ENCODE measurements at places on chromosomes 3 and 15.

DNA sequence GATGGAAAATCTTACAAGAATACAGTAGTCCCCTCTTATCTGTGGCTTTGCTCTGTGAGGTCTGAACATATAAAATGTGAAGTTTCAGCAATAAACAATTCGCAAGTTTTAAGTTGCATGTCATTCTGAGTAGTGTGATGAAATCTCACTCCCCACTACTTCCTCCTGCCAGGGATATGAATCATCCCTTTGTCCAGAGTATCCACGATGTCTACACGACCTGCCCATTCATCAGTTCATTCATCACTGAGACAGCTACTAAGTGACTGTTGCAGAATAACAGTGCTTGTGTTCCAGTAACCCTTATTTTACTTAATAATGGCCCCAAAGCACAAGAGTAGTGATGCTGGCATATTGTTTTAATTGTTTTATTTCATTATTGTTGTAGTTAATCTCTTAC is 489.2 kb upstream of the UBE2E2 start:
- DNase-seq = no peak

DNA sequence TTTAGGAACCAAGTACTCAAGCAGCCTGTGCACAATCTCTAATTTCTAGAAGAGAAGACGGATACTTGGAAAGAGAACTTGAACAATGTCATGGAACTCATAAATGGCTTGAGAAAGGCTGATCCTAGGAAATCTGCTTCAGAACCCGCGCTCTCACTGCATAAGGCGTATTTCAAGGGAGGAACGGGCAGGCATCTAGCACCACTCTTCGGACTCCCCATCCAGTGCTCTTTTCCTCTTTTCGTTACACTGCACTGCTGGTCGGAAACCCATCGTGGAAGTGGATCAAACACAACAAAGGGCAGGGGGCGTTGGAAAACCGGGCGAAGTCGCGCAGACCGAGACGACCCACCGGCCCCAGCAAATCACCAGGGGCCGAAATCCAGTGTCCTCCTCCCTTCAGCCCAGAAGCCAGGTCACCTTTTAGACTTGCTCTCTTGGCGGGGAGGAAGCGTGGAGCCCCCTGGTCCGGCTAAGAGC is 539 bp upstream of the TLNRD1 start:
- DNase-seq = no peak

DNA sequence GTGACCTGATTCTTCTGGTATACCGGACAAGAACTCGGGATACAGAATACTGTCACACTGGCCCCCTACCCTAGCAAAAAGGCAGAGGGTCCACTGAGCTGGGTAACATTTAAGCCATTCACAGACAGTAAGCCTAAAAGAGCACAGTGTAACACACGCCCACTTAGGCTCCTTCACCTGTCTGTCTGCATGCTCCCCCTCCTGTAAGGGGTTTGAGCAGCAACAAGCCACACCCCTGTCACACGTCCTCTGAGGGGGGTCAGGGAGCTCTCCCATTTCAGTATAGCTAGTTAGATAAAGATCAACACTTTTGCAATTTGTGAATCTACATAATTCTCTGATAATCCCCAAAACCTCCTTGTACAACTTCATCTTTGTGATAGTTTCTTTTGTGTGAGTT is 586.3 kb upstream of the LMCD1 start:
- no peak for DNase-seq

GRCh38 chr3:7144697-7145308 is 283.9 kb downstream of the GRM7 start:
- DNase-seq = no peak

DNA sequence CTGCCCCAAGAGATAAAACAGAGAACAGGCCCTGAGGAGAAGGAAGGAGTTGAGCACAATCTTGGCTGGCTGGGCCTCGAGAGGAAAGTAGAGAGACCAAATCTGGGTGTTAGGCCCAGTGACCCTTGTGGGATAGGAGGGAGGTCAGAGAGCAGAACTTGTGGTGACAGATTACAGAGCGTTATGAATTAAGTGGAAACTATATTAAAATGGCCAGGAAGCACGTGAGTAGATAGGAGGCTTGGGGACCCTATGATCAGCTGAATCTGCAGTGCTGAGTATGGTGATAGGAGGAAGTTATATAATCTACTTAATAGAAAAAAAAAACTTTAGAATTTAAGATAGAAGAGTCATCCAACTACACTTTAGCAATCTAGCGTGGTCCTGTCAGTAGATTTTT is 30.0 kb downstream of the ST6GAL1 start:
- no peak for DNase-seq

GRCh38 chr3:132592216-132592615 is 4.9 kb upstream of the ACKR4 start:
- no peak for DNase-seq

- DNase-seq = no peak
Observed at GRCh38 chr3:161108840-161109239, 3.7 kb upstream of the B3GALNT1 start.

DNA sequence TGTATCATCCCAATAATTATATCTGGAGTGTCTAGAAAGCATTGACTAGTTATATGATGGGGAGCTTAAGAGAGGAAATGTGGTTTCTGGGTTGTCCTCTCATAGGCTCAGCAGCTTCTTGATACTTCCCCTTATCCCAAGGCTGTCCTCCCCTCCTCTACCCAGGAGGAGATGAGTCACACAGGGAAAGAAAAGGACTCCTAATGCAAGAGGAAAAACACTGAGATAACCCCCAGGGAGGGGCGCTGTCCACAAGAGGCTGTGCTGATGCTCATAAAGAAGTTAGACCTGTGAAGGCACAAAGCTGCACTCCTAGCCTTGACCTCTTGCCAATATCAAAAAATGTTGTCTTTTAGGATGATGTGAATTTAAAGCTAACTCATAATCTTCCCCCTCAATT is 28.8 kb upstream of the GYG1 start:
- no peak for DNase-seq

- no peak for DNase-seq
Observed at GRCh38 chr15:88242586-88243555, 13.7 kb downstream of the NTRK3 start.

GRCh38 chr15:67506775-67507747 is 13.9 kb upstream of the C15orf61 start:
- no peak for DNase-seq

- DNase-seq = no peak
Observed at GRCh38 chr15:62742409-62743171, 300.0 kb upstream of the TPM1 start.

DNA sequence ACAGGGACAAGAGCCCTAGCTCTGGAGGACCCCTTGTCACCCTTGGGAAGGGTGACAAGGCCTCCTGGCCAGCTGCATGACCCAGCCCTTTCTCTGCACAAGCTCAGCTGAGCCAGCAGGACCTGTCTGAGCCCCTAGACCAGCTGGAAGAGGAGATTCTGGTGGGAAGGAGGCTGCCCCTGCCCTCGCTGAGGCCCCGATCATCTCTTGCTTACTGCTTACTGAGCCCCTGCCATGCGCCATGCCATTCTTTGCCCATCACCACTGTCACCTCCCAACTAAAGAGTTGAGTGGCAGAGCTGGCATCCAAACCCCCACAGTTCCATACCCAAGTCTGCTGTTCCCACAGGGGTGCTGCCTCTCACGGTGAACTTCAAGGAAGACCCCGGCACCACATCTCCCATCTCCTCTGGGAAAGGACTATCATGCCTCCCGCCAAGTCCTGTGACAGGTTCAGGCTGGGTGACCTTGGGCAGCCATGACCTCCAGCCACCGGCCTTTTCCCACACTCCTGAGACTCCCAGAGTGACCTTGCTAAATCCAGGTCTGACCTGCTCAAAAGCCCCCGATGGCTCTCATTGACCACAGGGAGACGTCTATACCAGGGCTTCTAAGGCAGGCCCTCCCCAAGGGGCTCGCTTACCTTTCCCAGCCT is 34.0 kb downstream of the ACSBG1 start:
- DNase-seq = no peak

DNA sequence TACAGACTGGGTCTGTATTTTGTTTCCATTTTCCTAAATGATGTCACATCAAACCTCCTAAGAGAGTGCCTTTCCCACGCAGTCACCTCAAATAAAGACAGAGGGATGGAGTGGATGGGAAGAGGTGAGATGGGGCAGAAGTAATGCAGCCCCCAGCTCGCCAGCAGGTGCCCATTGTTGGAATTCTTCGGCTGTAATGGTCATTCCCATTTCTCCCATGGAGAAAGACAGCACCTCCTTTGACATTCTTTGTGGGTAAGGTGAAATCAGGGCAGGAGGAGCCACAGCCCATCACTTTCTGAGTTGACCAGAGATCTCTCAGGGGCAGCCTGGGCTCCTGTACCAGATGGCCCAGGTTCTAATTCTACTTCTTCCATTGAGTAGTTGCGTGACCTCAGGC is 84.4 kb upstream of the NR2F2 start:
- no peak for DNase-seq

GRCh38 chr3:51621091-51621892 is 49.8 kb upstream of the TEX264 start:
- no peak for DNase-seq

GRCh38 chr3:11096266-11097139 is 57.8 kb upstream of the HRH1 start:
- DNase-seq = no peak

GRCh38 chr15:90936823-90937222 is 1.7 kb downstream of the UNC45A start:
- no peak for DNase-seq

DNA sequence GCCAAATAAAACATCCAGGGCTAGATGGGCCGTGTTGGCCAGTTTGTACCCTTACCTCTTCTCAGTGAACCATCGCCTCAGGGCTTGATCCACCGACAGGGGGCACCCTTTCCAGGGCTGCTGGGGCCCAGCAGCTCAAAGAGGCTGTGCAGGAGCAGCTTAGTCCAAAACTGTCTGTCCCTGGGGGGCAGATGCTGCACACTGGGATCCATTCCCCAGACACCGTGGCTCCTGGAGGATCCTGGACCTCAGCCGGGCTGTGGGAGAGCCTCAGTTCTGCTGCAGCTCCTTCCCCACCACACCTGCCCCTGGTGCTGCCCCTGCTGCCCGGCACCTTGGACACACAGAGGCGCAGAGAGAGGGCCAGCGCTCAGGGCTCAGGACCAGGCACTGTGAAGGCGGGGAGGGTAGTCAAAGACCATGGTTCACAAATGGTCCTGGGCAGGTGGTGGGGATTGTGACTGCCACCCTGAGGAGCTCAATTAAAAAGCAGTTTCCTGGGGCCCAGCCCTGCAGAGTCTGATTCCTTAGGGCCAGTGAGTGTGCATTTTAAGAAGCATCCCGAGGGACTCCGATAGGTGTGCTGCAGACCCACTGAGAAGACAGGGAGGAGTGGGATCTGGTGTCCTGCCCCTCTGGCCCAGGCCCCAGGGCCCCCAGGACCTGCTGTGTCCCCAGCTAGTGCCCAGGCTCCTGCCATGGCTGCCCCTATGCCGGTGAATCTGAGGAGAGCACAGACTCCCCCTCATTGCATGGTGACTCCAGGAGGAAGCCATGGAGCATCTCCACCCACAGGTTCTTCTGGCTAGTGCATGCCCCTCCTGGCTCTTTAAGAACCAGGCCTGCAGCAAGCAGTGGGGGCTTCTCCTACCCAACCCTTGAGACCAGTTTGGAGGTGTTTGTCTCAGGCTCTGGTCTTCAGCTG is 86.5 kb upstream of the PRR20G start:
- DNase-seq = no peak

DNA sequence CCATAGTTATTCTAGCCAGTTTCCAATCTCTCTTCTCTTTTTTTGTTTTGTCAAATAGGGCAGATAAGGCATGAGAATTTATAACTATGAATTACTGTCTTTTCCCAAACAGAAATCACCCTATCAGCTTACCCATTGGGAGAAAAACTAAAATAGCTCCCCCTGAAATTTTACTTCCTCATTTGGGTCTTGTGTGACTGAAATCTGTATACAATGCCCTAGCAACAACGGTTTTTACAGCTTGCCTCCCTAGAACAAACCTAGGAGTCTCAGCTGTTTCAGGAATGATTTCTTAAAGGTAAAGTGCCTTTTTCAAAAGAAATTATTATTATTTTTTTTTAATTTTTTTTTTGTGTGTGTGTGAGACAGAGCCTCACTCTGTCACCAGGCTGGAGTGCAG is 56.8 kb downstream of the CD86 start:
- DNase-seq = no peak

GRCh38 chr3:31530039-31530959 is 2.4 kb upstream of the STT3B start:
- DNase-seq = no peak

DNA sequence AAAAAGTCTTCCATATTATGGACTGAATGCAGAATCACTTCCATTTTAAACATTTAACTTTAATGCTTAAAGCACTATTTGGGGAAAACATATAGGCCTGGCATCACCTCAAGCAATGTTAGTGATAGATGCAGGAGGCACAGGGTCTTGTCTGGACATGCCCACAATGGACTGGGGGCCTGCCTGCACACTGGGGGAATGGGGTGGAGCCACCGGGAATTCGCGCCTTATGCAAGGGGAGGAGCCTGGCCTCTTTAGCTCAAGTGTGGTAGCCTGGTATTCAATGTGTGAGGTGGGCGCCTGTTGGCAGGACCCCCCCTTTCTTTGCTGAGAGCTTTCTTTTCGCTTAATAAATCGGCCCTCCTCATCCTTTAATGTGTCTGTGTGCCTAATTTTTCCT is 29.9 kb downstream of the ACKR4 start:
- DNase-seq = no peak

GRCh38 chr3:150978566-150979148 is 6.1 kb upstream of the CLRN1 start:
- no peak for DNase-seq

- no peak for DNase-seq
Observed at GRCh38 chr3:114660124-114660523, 366.3 kb downstream of the TIGIT start.

DNA sequence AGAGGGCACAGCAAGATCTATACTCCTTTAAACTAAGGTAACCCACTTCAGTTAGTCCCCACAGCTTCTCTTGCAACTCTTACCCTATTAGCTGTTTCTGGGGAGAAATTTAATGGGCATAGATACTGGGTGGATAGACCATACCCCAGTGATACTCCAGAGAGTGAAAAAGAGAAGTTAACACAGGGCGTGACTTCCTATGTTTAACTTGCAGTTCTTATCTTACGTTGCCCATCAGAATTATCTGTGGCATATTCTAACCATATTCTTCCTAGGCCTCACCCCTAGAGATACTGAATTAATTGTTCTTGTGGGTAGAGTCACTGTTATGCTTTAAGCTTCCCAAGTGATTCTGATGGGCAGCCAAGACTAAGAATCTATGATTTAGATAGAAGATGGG is 485.4 kb upstream of the TPRG1 start:
- no peak for DNase-seq

GRCh38 chr15:81280696-81281455 is 43.1 kb downstream of the STARD5 start:
- no peak for DNase-seq

DNA sequence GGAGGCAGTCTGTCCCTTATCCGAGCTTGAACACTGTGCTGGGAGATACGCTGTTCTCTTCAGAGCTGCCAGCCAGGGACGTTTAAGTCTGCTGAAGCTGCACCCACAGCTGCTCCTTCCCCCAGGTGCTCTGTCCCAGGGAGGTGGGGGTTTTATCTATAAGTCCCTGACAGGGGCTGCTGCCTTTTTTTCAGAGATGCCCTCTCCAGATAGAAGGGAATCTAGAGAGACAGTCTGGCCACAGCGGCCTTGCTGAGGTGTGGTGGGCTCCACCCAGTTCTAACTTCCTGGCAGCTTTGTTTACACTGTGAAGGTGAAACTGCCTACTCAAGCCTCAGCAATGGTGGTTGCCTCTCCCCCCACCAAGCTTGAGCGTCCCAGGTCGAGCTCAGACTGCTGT is 319.9 kb upstream of the GRM7 start:
- DNase-seq = no peak

GRCh38 chr3:77682162-77682561 is 642.3 kb downstream of the ROBO2 start:
- DNase-seq = no peak
